ENCODE measurements at places on chromosomes 12 and 14.
A peak's percentile ranks its signal among the peaks of the same experiment; 100 is the strongest.

DNA sequence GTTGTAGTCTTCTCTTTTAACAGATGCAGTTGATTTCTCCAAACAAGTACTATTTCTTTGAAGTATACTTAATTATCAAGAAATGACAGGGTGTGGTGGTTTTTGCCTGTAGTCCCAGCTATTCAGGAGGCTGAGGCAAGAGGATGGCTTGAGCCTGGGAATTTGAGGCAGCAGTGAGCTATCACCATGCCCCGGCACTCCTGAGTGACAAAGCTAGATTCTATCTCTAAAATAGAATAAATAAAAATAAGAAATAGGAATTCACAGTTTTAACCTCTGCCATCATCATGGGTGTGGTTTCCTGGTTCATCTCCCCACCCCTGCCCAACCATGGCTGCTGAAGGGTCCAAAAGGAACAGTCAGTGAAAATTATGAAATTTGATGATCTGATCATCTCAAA lies 290.2 kb upstream of the FLRT2 start:
- DNase-seq = no peak

GRCh38 chr14:104149278-104149595 lies 10.8 kb downstream of the KIF26A start:
- no peak for DNase-seq

GRCh38 chr12:12636641-12637040 lies 25.0 kb downstream of the CREBL2 start:
- DNase-seq = no peak

DNA sequence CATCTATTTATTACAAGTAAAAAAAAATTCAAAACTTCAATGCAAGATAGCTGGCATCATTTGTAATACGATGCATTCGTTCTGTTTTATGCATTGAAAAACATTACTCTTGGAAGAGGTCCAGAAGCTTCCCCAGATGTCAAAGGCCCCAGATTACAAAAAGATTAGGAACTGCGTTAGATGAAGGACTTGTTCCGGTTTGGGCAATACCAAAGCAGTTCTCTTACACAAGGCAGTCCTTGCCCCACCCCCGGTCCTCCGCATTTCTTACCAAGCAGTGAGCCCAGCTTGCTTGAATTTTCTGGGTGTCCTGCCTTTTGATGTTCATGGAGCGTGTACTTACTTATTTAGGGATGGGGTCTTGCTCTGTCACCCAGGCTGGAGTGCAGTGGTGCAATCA lies 4.8 kb upstream of the HVCN1 start:
- no peak for DNase-seq

DNA sequence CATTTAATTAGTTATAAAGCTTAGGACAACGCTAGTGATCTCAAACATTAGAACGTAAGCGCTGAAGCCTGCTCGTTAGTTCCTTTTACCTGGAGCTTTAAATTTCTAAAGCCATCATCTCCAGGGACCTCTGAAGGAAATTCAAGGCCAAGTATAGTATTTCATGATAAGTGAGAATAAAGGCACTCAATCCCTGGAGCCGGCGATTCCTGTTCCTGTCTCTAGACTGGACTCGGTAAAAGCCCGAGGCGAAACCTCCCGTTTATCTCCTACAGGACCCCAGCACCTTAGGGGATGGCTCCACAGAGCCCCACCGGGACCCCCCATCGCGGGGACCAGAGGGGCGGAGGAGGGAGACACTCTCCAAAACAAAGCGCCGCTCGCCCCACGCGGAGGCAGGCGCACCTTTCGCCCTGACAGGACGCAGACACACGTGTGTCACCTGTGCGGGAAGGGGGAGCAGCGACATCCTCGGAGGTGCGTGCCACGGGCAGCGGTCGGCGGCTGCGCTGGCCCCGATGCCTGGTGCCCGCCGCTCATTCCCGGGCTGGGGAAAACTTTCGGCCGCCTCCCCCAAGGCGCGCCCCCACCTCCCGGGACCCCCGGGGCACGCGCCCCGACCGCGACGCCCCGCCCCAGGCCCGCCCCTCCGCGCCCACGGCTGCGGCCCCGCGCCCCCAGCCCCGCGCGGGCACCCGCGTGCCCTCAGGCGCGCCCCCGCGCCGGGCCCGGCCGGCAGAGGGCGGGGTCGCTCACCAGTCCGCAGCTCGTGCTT lies 678 bp downstream of the RPS6KA5 start:
- DNase-seq = peak; percentile 63

DNA sequence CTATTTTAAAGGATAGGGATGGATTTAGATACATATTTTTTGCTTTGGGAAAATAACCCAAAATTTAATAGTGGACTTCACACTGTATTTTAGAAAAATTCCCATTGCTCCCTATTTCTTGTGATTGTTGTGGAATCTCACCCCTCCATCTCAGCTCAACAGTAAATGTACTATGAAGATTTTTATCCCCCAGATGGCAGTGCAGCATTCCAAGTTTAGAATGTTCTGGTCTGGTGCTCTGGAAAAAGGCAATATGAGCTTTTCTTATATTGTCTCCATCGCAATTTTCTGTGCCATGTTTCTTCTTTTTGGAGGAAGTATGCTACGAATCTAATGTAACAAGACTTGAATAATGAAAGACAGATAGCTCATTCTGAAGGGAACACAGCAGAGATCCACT lies 471.7 kb upstream of the SYT1 start:
- DNase-seq = no peak

Data from germinal center (tissue), 1 donor.